ENCODE measurements at places on chromosomes 7 and 10. TPM values are rescaled to one million over a fixed set of nuclear protein-coding genes. Genes with fewer than 3 reads are reported as not detected.

DNA sequence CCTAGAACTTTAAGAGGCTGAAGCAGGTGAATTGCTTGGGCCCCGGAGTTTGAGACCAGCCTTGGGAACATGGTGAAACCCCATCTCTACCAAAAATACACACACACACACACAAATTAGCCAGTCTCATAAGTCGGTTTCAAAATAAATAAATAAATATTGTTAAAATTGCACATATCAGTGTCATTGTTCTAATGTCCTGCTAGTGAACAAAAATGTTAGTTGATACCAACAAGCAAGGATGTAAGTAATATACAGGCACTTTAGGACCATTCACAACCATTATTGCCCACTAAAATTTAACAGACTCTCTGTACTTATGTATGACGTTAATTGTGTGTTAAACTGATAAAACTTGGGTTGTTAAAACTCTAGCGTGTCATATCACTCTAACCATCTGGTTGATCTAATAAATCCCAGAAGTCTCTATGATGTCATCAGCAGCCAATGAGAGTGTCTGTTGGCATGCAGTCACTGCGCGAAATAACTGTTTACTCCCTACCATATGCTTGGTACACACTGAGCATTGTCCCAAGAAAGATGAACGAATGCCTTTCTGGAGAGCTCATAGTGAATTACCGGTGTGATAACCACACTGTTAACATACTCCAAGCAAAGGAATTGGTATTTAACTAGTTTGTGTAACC, 30.4 kb upstream of the OTUD1 start:
- no peak for DNase-seq

Gene FAM24B
- 0.60 TPM for total RNA-seq

- DNase-seq: no peak
Observed at GRCh38 chr7:155656891-155657290, 12.4 kb downstream of the RBM33 start.

- no peak for DNase-seq
Observed at GRCh38 chr10:133614830-133615580, 11.6 kb downstream of the FRG2B start.

Gene FAM24A
- not detected for total RNA-seq

DNA sequence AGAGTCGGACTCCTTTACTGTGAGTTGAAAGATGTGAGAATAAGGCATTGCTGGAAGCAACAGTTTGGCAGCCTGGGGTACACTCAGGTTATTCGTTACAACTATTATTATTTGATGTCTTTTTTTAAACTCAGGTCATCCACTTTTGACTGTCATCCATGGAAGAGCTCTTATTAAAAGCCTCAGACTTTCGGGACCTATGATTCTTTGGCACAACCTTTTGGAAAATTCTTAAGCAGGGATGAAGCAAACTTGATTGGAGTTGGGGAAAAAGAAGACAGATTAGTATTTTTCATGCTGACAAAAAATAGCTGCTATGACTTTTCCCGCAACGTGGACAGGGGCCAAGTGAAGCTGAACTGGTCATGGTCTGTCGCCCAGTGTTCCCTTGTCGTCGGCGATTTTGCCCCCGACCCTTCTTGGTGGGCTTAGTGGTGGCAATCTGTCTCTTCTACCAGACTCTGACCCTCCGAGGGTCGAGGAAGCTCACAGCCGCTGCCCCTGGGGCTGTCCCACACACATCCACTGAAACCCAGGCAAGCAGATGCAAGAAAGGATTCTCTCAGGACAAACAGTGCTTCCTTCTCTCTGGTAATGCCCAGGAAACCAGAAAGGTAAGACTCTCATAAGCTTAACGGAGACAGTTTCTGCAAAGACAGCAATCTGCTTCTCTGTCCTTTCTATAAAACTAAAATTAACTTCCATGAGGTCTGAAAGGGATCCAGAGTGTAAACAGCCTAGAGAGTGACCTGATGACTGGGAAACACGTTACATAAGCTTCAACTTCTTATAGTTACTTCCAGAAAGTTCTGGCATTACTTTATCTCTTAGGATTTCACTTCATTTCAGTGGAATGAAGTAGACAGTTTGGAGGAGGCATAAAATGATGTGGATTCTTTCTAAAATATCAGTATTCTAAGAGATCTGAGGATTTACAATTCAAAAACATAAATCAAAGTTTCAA, 1.0 kb downstream of the CPED1 start:
- peak; percentile 58 for DNase-seq

- no peak for DNase-seq
Observed at GRCh38 chr10:67883710-67884312, 645 bp upstream of the SIRT1 start.

All from left lobe of liver (tissue), 2 donors.